Uterus (tissue), 4 donors: ENCODE measurements at places on chromosomes 7 and 10. TPM values are rescaled to one million over a fixed set of nuclear protein-coding genes. Genes with fewer than 3 reads are reported as not detected.

- no peak for DNase-seq
- H3K4me1 ChIP-seq, result no peaks in the 10 kb centered on the region
- no peak overlapping the region for H3K4me3 ChIP-seq
- peak overlapping the region; percentile 30 for H3K27ac ChIP-seq
- H3K27me3 ChIP-seq, result no peaks in the 10 kb centered on the region
- H3K36me3 ChIP-seq, result no peaks in the 10 kb centered on the region
Observed at GRCh38 chr10:33153251-33153967, 181.1 kb downstream of the NRP1 start.

The MRLN gene
- not detected for total RNA-seq

The CAV1 gene
- 183 TPM for total RNA-seq

- no peaks in the 10 kb centered on the region for H3K36me3 ChIP-seq
- H3K27me3 ChIP-seq, result no peaks in the 10 kb centered on the region
- no peaks in the 10 kb centered on the region for H3K4me1 ChIP-seq
- peak overlapping the region; percentile 23 for H3K27ac ChIP-seq
- no peak for DNase-seq
Observed at GRCh38 chr7:30849565-30849964, 62.1 kb upstream of the AQP1 start.

DNA sequence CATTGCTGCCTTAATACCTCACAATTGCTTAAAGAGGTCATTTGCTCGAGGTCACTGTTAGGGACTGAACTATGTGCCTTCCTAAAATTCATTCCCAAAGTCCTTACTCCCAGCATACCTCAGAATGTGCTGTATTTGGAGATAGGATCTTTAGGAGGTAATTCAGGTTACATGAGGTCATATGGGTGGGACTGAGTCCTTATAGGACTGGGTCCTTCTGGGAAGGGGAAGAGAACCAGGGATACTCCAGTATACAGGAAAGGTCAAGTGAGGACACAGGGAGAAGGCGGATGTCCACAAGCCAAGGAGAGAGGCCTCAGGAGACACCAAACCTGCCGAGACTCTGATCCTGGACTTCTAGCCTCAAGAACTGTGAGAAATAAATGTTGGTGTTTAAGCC lies 253.3 kb downstream of the PRPF18 start:
- no peaks in the 10 kb centered on the region for H3K36me3 ChIP-seq
- H3K27me3 ChIP-seq, result no peaks in the 10 kb centered on the region
- no peaks in the 10 kb centered on the region for H3K4me1 ChIP-seq
- DNase-seq, result no peak
- H3K4me3 ChIP-seq, result no peak overlapping the region

- no peak overlapping the region for H3K27ac ChIP-seq
- H3K4me1 ChIP-seq, result peaks cover 4% of the 10 kb centered on the region
- no peaks in the 10 kb centered on the region for H3K36me3 ChIP-seq
- no peak for DNase-seq
- H3K27me3 ChIP-seq, result no peaks in the 10 kb centered on the region
Observed at GRCh38 chr7:67486401-67486800, 489.8 kb downstream of the TYW1 start.

- no peaks in the 10 kb centered on the region for H3K36me3 ChIP-seq
- H3K4me1 ChIP-seq, result no peaks in the 10 kb centered on the region
- H3K27me3 ChIP-seq, result no peaks in the 10 kb centered on the region
- no peak for DNase-seq
- H3K27ac ChIP-seq, result no peak overlapping the region
Observed at GRCh38 chr10:70849582-70850016, 33.9 kb downstream of the SGPL1 start.

The C7orf33 gene
- not detected for total RNA-seq

DNA sequence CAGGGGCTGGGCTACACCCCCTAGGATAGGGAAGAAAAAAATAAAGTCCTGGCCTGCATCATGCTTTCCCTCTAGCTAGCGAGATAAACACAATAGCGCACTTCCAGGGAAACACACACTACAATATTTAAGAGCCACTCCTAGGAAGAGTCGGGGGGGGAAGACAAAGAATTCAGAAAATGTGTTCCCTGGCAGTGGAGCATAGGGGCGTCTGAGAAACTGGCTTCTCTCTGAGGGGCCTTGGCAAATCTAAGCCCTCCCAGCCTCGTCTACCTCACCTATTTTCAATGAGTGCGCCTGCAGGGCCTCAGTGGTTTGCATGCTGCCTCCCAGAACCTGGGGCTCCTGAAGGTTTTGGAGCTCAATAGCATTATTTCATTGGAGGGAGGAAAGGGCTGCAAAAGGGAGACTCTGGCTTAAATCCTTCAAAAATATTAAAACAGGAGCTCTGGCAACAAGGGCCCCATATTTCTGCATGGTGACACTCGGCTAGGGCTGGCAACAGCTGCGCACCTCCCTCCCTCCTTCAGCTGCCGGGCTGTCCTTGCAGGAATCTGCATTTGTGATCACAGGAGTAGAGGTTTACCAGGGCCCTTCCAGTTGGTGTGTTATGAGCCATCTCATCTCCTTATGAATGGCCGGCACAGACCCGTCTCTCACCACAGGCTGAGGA lies 10.8 kb downstream of the ANXA11 start:
- peaks cover 4% of the 10 kb centered on the region for H3K4me1 ChIP-seq
- no peak overlapping the region for H3K27ac ChIP-seq
- H3K36me3 ChIP-seq, result no peaks in the 10 kb centered on the region
- no peak overlapping the region for H3K4me3 ChIP-seq
- DNase-seq, result no peak
- H3K27me3 ChIP-seq, result no peaks in the 10 kb centered on the region

The FGFBP3 gene
- 1.2 TPM for total RNA-seq

- H3K4me1 ChIP-seq, result no peaks in the 10 kb centered on the region
- H3K27me3 ChIP-seq, result no peaks in the 10 kb centered on the region
- no peak overlapping the region for H3K4me3 ChIP-seq
- no peaks in the 10 kb centered on the region for H3K36me3 ChIP-seq
Observed at GRCh38 chr7:69775231-69775771, 177.0 kb downstream of the AUTS2 start.

- H3K27ac ChIP-seq, result no peak overlapping the region
- H3K36me3 ChIP-seq, result no peaks in the 10 kb centered on the region
- H3K4me1 ChIP-seq, result no peaks in the 10 kb centered on the region
- H3K27me3 ChIP-seq, result peaks cover 5% of the 10 kb centered on the region
- H3K4me3 ChIP-seq, result no peak overlapping the region
Observed at GRCh38 chr10:133226251-133226808, 3.7 kb upstream of the UTF1 start.

GRCh38 chr7:43647673-43648472 lies 65.0 kb downstream of the STK17A start:
- no peak overlapping the region for H3K4me3 ChIP-seq
- peaks cover 33% of the 10 kb centered on the region for H3K4me1 ChIP-seq
- H3K27ac ChIP-seq, result peak overlapping the region; percentile 88
- H3K36me3 ChIP-seq, result no peaks in the 10 kb centered on the region
- peak; percentile 67 for DNase-seq

The OR6V1 gene
- total RNA-seq, result not detected

The CLRN3 gene
- total RNA-seq, result not detected

The NRCAM gene
- total RNA-seq, result 2.0 TPM

The ADAM22 gene
- 6.8 TPM for total RNA-seq

GRCh38 chr10:2906974-2907373 lies 160.4 kb upstream of the PFKP start:
- H3K27me3 ChIP-seq, result no peaks in the 10 kb centered on the region
- no peak for DNase-seq
- H3K27ac ChIP-seq, result no peak overlapping the region
- H3K36me3 ChIP-seq, result no peaks in the 10 kb centered on the region
- no peaks in the 10 kb centered on the region for H3K4me1 ChIP-seq
- H3K4me3 ChIP-seq, result no peak overlapping the region

The CTAGE8 gene
- not detected for total RNA-seq

- H3K4me3 ChIP-seq, result no peak overlapping the region
- no peak for DNase-seq
- no peaks in the 10 kb centered on the region for H3K27me3 ChIP-seq
- H3K4me1 ChIP-seq, result no peaks in the 10 kb centered on the region
- no peaks in the 10 kb centered on the region for H3K36me3 ChIP-seq
- no peak overlapping the region for H3K27ac ChIP-seq
Observed at GRCh38 chr7:12815871-12816270, 128.4 kb downstream of the ARL4A start.

The CBLL1 gene
- total RNA-seq, result 32.9 TPM

The CHAT gene
- total RNA-seq, result not detected
